Activated CD4-positive, alpha-beta T cell treated with anti-CD3 and anti-CD28 coated beads for 36 hours (primary cell): ENCODE measurements at places on chromosomes 1 and 21.
A peak's percentile ranks its signal among the peaks of the same experiment; 100 is the strongest.

DNA sequence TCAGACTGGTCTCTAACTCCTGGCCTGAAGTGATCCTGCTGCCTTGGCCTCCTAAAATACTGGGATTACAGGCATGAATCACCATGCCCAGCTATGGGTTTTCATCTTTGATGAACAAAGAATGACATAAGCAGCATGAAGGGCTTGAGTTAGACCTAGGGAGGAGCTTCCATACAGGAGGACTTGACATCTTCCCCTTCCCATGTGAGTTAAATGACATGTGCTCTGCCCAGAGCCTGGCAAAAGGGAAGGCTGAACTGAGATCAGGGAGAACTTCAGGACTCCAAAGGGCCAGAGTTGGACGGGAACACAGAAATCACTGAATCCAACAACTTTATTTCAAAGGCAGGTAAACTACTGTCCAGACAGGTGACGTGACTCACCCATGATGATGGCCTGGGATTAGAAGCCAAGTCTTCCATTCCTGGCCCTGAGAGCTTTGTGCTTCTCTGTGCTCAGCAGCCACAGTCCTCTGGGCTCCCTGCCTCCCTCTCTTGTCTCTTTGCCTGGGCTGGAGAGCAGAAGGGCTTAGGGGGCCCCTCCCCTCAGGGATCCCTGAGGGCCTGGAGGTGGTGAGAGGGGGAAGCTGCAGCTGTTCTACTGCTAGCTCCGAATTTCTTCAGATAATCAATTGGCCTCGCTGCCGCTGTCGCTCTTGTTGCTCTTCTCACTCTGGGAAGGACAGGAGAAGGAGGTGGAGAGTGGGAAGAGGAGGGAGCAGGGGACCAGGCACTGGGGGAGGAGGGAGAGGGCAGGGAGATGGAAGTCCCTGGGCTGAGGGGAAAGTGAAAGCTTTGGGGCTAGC is 7.6 kb downstream of the NHLH1 start:
- no peak for DNase-seq

DNA sequence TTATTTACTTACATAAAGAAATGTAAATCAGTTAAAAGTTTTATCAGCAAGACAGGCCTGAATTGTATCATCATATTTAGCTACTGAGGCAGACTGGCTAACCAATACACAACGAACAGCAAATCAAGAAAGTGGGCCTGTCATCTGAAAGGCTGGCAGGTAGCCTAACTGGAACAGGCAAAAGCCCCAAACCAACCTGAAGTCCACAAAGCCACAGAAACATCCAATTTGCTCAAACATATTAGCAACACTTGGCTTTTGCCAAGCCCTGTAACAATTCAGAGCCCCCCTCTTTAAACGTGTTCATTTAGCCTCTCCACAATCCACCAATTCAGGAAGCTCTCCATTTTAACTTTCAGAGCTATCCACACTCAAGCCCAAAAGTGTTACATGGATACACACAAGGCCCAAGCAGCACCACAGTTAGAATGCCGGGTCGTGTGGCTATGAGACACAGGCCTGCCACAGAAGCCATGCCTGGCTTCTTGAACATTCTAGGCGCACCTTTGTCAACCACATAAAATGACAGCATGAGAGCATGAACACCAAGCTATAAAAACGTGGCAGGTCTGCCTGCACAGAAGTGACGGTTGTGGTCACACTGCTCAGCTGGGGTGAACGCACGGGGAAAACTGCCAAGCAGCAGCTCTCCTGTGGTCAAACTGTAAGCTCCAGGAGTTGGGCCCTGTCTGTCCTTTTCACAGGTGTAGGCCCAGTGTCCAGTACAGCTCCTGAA is 49.3 kb downstream of the CD34 start:
- DNase-seq: peak; percentile 59

DNA sequence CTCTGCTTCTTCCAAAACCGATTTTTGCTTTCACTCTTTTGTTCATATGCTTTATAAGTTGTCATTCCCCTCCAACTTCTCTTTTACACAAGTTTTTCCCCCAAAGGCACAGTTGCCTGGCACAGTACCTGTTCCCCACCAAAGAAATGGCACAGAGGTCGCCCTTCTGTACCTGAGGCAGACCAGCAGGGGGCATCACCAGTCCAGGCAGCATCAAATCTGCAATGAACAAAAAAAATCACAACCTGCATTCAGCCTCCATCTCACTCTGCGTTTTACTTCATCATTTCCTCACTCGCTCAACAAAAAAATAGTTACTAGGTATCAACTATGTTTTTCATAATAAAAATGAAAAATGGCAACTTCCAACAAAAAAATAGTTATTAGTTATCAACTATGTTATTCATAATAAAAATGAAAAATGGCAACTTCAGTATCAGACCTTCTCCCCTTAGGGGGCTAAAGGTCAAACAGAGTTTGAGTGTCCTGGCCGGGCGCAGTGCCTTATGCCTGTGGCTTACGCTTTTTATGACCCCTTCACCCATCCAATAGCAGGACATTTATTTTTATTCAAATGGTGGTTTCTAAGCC is 4.1 kb downstream of the EIF2D start:
- DNase-seq: peak; percentile 84

GRCh38 chr1:203871114-203871880 is 9.9 kb downstream of the SNRPE start:
- DNase-seq: peak; percentile 33

DNA sequence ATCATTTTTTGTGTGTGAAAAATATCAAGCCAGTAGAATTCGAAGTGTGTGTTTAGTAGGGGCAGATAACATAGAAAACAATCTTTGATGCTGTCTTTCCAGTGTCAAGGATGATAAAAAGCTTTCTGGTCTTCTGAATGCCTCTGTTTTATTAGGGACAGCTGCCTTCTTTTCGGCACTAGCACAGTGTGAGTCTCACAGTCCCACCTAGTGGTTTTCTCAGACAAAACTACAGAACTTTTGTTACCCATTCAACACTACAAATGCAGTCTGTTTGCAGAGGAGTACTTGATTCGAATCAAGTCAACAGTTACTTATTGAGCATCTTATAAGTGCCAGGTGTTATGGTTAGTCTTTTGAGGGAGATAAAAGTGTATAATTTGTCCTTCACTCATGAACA is 30.6 kb upstream of the MCOLN3 start:
- no peak for DNase-seq
